CD4-positive, CD25-positive, alpha-beta regulatory T cell (primary cell): ENCODE measurements at places on chromosomes 3 and 15.

- DNase-seq, result no peak
- no peak overlapping the region for H3K27ac ChIP-seq
- H3K4me3 ChIP-seq, result no peak overlapping the region
Measured at GRCh38 chr3:23206366-23206765, 3.2 kb downstream of the UBE2E2 start.

- no peak for DNase-seq
- peaks cover 20% of the 10 kb centered on the region for H3K36me3 ChIP-seq
- no peaks in the 10 kb centered on the region for H3K27me3 ChIP-seq
- H3K27ac ChIP-seq, result no peak overlapping the region
Measured at GRCh38 chr15:49622561-49622960, 1.7 kb downstream of the DTWD1 start.

GRCh38 chr3:44284949-44285348 is 43.3 kb downstream of the TOPAZ1 start:
- H3K27ac ChIP-seq, result no peak overlapping the region
- DNase-seq, result no peak
- H3K4me1 ChIP-seq, result no peaks in the 10 kb centered on the region

DNA sequence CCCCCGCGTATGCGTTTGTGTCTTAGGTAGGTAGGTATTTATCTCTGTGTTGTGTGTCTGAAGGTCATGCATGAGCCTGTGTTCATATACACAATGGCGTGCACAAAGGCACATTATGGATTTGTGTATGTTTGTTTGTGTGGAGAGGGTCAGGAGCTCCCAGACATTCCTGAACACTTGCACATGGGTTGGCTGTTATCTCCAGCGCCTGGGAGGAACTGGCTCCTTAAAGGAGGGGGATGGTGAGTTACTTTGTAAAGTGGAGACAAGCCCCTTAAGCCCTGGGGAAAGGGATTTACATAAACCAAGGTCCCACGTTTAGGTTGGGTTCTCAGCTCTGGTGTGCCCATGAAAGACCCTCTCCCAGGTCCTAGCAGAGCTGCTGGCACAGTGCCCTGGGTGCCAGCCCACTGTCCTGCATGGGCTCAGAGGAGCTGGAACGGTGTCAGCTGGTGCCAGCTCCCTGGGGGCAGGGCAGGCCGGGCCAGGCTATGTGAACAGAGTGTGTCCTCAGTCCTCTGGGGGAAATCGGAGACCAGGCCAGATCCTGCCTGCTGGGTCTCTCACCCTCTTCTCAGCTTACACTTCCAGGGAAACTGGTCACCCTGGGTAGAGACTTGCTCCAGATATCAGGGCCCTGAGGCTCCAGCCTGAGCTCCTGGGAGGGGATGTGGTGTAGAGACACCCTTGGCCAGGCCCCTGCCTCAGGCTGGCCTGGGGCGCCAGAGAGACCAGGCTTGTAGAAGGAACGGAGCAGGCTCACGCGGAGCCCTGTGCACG is 25.1 kb downstream of the SNX33 start:
- DNase-seq, result no peak
- H3K4me3 ChIP-seq, result no peak overlapping the region
- no peak overlapping the region for H3K27ac ChIP-seq
- H3K36me3 ChIP-seq, result no peaks in the 10 kb centered on the region
- H3K4me1 ChIP-seq, result no peaks in the 10 kb centered on the region

- H3K4me1 ChIP-seq, result peaks cover 19% of the 10 kb centered on the region
- no peaks in the 10 kb centered on the region for H3K27me3 ChIP-seq
- H3K27ac ChIP-seq, result peak overlapping the region; percentile 78
- H3K36me3 ChIP-seq, result peaks cover 44% of the 10 kb centered on the region
Measured at GRCh38 chr15:65583701-65584100, 27.2 kb downstream of the INTS14 start.

DNA sequence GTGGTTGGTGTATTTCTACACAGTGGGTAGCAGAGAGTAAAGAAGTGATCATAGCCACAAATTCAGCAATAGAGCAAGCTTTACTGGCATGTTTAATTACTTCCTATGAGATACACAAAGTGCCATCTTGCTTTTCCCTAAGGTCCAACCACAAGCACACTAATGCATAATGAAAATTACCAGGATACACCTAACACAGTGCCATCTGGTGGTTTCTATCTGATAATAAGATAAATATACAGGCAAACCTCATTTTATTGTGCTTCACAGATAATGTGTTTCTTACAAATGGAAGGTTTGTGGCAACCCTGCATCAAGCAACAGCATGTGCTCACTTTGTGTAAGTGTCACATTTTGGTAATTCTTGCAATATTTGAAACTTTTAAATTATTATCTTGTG is 223.0 kb downstream of the NSUN3 start:
- no peak overlapping the region for H3K27ac ChIP-seq
- no peaks in the 10 kb centered on the region for H3K36me3 ChIP-seq
- H3K27me3 ChIP-seq, result no peaks in the 10 kb centered on the region

DNA sequence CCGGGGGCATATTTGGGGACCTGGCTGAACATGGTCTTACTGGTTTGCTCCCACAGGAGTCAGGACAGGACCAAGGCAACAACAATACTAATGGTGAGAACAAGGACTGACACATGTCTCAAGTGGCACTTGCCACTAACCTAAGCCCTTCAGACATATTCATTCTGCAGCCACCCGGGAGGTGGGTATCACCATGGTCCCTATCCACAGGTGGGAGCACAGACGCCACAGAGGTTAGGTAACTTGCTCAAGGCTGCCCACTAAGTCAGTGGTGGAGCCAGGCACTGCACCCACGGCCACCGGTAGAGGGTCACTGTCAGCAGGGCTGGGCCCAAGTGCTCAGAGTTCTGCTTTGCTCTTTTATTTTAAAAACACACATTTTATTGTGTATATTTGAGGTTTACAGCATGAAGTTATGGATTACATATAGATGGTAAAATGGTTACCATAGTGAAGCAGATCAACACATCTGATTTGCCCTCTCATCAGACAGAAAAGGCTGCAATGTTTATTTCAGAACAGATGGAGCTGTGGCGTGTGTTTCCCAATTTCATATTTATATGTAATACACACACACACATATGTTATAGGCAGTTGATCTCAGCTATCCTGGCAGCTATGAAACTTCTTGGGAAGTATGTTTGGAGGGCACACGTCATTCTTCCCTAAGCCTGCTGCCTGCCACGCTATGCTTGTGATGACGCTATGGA is 30.0 kb upstream of the SLC41A3 start:
- no peaks in the 10 kb centered on the region for H3K27me3 ChIP-seq
- H3K4me1 ChIP-seq, result no peaks in the 10 kb centered on the region
- no peak overlapping the region for H3K27ac ChIP-seq

DNA sequence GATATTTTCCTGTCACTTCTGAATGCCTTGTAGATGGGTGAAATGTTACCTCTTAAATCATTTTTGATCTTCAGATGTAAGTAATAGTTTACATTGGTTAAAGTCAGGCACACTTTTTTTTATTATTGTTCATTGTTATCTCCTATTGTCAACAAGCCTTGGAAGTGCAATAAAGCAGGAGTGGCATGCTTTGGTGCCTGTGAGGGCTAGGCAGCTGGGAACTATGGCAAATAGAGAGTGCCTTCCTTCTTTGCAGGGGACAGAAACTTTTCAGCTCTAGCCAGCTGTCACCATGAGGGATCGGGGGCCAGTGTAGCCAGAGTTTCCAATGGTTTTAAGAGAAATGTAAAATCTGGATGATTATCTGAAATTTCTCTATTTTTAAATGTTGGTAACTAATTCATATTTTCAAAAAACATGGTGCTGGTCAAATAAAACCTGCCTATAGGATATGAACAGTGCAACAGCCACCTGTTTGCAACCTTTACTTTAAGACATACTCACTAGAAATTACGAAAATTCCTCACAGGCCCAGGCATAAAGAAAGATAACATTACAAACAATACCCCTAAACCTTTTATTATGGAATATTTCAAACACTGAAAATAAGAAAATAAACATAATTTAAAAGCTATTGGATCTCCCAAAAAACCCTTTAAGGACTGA is 9.1 kb upstream of the SELENOK start:
- H3K27me3 ChIP-seq, result peaks cover 30% of the 10 kb centered on the region
- H3K36me3 ChIP-seq, result no peaks in the 10 kb centered on the region
- H3K4me1 ChIP-seq, result no peaks in the 10 kb centered on the region
- no peak overlapping the region for H3K4me3 ChIP-seq

DNA sequence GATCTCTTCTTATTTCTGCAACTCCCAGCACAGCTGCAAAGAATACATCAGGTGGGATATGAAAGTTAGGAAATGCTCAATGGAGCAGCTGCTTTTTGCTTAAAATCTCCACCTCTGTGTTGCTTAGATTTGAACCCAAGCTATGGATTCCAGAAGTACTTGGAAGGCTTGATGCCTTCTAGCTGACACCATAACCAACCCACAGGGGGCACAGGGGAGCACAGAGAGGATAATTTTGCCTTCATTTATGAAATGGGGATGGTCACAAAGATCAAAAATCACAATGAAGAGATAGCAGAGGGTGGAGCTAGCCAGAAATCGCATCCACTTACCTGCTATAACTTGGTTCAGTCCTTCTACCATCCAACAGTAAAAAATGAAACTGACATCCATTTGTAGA is 75.7 kb downstream of the DUT start:
- H3K4me3 ChIP-seq, result no peak overlapping the region
- H3K36me3 ChIP-seq, result no peaks in the 10 kb centered on the region
- H3K4me1 ChIP-seq, result no peaks in the 10 kb centered on the region

GRCh38 chr15:57082054-57082728 is 163.7 kb downstream of the TCF12 start:
- no peak overlapping the region for H3K27ac ChIP-seq
- peaks cover 6% of the 10 kb centered on the region for H3K4me1 ChIP-seq
